ENCODE measurements at places on chromosomes 13 and 19.

- no peaks in the 10 kb centered on the region for H3K27me3 ChIP-seq
- peak overlapping the region; percentile 5 for H3K27ac ChIP-seq
- H3K36me3 ChIP-seq, result no peaks in the 10 kb centered on the region
- DNase-seq, result no peak
Measured at GRCh38 chr19:46898731-46899130, 37.9 kb downstream of the ARHGAP35 start.

GRCh38 chr19:14165990-14166830 lies 29.8 kb upstream of the ASF1B start:
- no peaks in the 10 kb centered on the region for H3K4me1 ChIP-seq
- no peaks in the 10 kb centered on the region for H3K27me3 ChIP-seq
- H3K4me3 ChIP-seq, result no peak overlapping the region
- no peak overlapping the region for H3K27ac ChIP-seq
- no peaks in the 10 kb centered on the region for H3K36me3 ChIP-seq
- DNase-seq, result no peak

DNA sequence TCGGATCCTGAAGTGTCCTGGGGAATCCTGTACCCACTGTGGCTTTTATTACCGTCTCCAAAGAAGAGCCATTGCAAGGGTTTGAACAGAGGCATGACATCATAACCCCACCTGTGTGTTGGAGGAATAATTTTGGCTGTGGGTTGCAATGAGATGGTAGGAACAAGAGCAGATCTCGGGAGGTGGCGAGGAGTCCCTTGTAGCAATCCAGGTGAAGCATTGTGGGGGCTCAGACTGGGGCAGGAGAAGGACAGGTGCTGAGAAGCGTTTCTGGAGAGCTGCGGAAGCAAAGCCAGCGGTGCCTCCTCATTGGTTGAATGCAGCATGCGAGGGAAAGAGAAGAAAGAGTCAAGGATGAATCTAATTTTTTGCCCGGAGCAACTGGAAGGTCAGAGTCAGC lies 382.4 kb downstream of the EFNB2 start:
- peaks cover 32% of the 10 kb centered on the region for H3K4me1 ChIP-seq
- DNase-seq, result no peak
- no peak overlapping the region for H3K4me3 ChIP-seq
- no peaks in the 10 kb centered on the region for H3K27me3 ChIP-seq
- no peak overlapping the region for H3K27ac ChIP-seq

DNA sequence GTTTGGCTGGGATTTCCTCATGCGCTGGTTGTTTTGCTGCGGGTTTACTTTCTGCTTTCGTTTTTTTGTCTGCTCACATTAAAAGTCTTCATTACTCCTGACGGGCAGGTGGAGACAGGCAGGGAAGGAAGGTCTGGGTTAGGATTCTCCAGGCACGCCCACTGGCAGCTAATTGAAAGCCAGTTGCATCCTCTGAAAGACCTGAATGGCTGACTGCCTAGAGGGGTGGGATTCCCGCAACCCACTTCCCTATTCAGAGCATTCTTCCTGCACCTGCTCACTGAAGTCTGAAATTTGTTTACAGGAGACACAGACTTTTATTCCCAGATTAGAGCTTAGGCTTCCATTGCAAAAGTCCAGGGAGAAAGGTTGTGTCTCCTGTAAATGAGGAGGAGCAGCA lies 172.0 kb downstream of the UQCRFS1 start:
- no peaks in the 10 kb centered on the region for H3K27me3 ChIP-seq
- H3K4me3 ChIP-seq, result no peak overlapping the region
- DNase-seq, result no peak

DNA sequence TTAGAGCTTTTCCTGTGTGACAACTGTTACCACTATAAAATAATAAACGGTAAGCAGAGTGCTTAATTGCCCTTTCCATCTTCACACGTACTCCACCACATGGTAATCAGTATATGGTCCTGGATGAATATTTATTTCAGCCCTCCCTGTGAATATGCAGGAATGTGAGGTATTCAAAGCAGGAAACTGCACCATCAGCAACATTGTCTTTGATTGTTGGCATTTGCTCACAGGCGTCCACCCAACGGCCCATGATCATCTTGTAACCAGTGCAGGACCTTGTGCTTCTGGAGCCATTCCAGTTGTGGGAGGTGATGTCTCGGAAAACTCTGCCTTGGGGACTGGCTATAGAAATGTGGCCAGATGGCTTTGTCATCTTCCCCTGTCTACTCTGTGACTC lies 132.6 kb downstream of the COG6 start:
- no peaks in the 10 kb centered on the region for H3K36me3 ChIP-seq
- no peak overlapping the region for H3K4me3 ChIP-seq
- H3K27me3 ChIP-seq, result no peaks in the 10 kb centered on the region
- no peak overlapping the region for H3K27ac ChIP-seq
- no peak for DNase-seq

- H3K27me3 ChIP-seq, result no peaks in the 10 kb centered on the region
- peaks cover 7% of the 10 kb centered on the region for H3K4me1 ChIP-seq
- H3K4me3 ChIP-seq, result no peak overlapping the region
- DNase-seq, result peak; percentile 62
- no peak overlapping the region for H3K27ac ChIP-seq
Measured at GRCh38 chr13:70310396-70311119, 202.3 kb upstream of the KLHL1 start.

DNA sequence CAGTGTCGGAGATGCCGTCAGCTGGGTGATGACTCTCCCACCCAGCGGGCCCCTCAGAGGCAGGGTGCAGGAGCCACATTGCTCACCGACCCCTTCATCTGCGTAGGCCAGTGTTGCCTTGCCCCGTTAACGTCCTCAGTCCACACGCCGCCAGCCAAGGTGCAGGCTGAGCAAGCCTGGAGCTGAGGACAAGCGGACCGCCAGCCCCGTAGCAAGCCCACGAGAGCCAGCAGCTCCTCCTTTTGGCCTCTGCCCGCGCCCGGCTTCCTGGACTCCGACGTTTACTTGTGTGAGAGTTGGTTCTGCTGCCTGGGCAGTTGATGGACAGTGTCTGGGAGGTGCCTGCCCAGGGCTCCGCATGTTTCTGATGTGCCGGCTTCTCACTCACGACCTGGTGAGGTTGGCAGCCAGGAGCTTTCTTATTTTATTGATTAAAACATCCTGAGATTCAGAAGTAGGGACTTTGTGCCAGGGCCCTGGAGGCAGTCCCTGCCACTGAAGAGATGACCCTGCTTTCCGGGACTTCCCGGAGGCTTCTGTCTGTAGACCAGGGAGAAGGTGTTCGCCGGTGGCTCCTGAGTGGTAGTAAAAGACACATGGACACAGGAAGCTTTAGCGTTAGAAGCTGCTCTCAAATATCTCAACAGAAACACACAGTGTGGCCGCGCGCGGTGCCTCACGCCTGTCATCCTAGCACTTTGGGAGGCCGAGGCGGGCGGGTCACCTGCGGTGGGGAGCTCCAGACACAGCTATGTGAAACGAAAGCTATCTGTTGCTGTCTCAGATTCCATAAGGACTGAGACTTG lies 5.8 kb downstream of the DAZAP1 start:
- H3K4me3 ChIP-seq, result no peak overlapping the region
- peaks cover 3% of the 10 kb centered on the region for H3K36me3 ChIP-seq
- DNase-seq, result no peak
- no peak overlapping the region for H3K27ac ChIP-seq

DNA sequence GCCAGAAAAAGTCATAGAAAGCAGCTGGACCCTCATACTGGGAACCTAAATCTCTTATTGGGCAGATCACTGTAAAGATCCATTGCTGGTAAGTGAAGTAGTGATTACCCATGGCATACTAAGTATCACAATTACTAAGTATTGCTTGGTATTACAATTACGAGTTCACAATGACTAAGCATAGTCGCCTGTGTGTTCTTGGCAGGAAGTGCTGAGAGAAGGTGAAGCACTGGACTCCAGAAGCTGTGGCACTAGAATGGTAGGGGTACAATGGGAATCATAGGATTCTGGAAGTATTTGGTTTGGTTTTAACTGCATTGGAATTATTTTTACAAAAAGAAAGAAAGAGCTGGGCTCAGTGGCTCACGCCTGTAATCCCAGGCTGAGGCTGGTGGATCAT lies 20.3 kb downstream of the LGALS16 start:
- H3K36me3 ChIP-seq, result no peaks in the 10 kb centered on the region
- H3K4me3 ChIP-seq, result no peak overlapping the region
- H3K4me1 ChIP-seq, result no peaks in the 10 kb centered on the region
- DNase-seq, result no peak

DNA sequence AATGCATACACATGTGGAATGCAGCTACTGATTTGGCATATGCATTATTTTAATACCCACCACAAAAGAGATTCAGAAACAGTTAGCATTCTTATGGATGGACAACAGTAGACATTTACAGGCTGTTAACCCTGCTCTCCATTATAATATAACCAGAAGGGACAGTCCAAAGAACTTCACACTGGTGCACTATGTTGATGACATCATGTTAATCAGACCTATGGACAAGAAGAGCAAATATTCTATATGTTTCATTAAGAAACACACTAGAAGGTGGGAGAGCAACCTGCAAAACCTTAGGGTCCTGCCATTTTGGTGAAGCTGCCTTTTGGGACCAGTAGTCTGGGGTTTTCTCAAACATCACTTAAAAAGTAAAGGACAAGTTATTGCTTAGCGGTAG lies 701.3 kb downstream of the UQCRFS1 start:
- no peak overlapping the region for H3K4me3 ChIP-seq
- H3K27me3 ChIP-seq, result no peaks in the 10 kb centered on the region
- H3K36me3 ChIP-seq, result no peaks in the 10 kb centered on the region
- H3K27ac ChIP-seq, result no peak overlapping the region
- H3K4me1 ChIP-seq, result no peaks in the 10 kb centered on the region

- no peaks in the 10 kb centered on the region for H3K36me3 ChIP-seq
- H3K27me3 ChIP-seq, result no peaks in the 10 kb centered on the region
- no peak for DNase-seq
- H3K4me3 ChIP-seq, result no peak overlapping the region
- H3K4me1 ChIP-seq, result no peaks in the 10 kb centered on the region
Measured at GRCh38 chr13:86788616-86789015, 882.6 kb upstream of the SLITRK5 start.

DNA sequence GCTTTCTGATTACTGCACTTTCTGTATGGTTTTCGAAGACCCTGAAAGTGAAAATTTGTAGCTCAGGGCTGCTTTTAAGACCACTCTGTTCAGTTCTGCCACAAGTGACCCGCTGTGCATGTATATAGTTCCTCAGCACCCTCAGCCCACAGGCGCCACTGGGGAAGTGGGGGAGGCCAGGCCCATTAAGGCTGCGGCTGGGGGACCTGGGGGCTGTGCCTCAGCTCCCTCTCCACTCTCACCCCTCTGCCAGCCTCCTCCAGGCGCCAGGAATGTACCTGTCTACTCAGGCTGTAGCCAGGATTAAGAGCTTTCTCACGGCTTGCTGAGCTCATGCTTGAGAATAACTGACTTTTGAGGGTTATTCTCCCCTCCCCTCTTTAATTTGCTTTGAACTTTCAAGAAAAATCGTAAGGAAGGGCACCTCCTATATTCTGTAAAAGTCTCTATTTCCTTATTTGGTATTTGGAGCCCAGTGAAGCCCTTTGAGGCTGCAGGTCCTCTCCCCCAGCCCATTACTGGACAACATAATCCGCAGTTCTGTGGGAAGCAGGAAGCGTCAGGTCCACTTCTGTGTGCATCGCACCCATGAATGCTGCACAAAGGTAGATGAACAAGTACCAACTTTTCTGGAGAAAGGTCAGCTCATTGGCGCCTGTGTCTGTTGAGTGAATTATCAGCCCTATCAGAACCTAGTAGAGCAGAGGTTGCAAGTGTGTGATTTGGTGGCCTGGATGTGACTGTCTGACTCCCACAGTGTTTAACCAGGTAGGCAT lies 29.6 kb downstream of the GJA3 start:
- H3K4me1 ChIP-seq, result no peaks in the 10 kb centered on the region
- no peak overlapping the region for H3K4me3 ChIP-seq
- no peak for DNase-seq
- H3K27me3 ChIP-seq, result no peaks in the 10 kb centered on the region

DNA sequence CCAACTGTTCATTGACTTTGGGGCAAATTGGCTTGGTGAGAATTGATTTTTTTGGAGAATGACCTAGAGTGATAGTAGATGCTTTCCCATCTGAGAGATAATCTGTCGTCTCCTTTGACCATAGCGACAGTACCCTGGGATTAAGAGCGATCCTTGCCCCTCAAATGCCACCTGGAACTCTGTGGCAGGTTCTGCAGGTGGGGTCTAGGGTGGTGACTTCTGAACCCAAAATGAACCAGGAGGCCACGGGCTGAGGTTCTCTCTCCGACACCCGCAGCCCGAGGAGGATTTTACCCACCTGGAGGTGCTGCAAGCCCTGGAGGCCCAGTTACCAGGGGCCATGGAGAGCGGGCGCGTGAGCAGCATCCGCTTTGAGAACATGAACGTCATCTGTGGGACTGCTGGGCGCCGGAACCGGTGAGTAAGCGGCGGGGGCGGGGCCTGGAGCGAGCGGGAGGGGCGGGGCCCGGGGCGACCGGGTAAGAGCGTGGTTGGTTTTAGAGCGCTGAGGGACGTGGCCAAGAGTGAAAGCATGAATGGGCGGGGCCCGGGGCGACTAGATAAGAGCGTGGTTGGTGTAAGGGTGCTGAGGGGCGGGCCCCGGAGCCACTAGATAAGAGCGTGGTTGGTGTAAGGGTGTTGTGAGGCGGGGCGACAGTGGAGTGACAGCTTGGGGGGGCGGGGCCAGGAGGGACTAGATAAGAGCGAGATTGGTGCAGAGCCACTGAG lies 8.6 kb downstream of the C19orf81 start:
- H3K4me1 ChIP-seq, result peaks cover 9% of the 10 kb centered on the region
- peak overlapping the region; percentile 78 for H3K27ac ChIP-seq
- no peaks in the 10 kb centered on the region for H3K36me3 ChIP-seq
- peak; percentile 39 for DNase-seq
- no peak overlapping the region for H3K4me3 ChIP-seq

DNA sequence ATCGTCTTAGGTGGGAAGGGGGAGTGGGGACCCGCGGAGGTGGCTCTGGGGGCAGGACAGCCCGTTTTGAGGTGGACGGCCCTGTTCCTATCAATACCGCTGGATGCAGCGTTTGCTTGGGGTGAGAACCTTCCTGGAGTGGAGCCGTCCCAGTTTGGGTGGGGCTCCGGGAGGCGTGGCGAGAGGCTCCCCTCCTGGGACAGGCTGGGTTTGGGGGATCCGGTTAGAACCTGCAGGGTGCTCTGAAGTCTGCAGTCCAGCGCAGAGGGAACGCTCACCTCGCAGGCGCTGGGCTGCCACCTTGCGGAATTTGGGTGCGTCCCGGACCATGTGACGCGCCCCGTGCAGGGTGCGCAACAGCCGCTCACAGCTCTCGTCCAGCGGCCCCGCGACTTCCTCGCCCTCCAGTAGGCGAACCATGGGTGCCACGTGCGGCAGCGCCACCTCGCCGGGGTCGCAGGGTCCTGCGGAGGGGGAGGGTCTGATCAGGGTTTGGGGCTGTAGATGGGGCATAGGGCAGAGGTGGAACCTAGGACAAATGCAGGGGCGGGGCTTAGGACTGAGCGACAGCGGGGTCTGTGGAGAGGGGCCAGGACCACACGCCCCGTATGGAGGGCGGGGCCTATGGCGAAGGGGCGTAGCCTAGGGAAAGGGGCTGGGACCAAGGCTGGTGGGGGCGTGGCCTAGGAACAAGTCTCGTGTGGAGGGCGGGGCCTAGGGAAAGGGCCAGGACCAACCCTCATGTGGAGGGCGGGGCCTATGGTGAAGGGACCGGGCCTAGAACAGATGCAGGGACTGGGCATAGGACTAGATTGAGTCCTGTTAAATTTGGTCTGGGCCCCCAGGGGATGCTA lies 13.8 kb downstream of the SH2D3A start:
- H3K4me1 ChIP-seq, result peaks cover 18% of the 10 kb centered on the region
- no peaks in the 10 kb centered on the region for H3K27me3 ChIP-seq
- no peaks in the 10 kb centered on the region for H3K36me3 ChIP-seq
- peak overlapping the region; percentile 98 for H3K27ac ChIP-seq
- DNase-seq, result peak; percentile 97

- H3K36me3 ChIP-seq, result no peaks in the 10 kb centered on the region
- H3K4me1 ChIP-seq, result peaks cover 12% of the 10 kb centered on the region
- no peaks in the 10 kb centered on the region for H3K27me3 ChIP-seq
- H3K27ac ChIP-seq, result no peak overlapping the region
- no peak overlapping the region for H3K4me3 ChIP-seq
Measured at GRCh38 chr13:22085001-22085400, 414.1 kb downstream of the FGF9 start.
